Activated T-cell treated with anti-CD3 and anti-CD28 coated beads, Interleukin-2, amount 50 U/mL, for 72 hours (primary cell): ENCODE measurements at places on chromosomes 16 and 17. TPM values are rescaled to one million over a fixed set of nuclear protein-coding genes. Genes with fewer than 3 reads are reported as not detected.

RHOT2 gene
- total RNA-seq: 110 TPM

GRCh38 chr17:68544111-68544915 is 32.1 kb downstream of the PRKAR1A start:
- H3K4me1 ChIP-seq: no peaks in the 10 kb centered on the region
- no peak overlapping the region for H3K27ac ChIP-seq

DNA sequence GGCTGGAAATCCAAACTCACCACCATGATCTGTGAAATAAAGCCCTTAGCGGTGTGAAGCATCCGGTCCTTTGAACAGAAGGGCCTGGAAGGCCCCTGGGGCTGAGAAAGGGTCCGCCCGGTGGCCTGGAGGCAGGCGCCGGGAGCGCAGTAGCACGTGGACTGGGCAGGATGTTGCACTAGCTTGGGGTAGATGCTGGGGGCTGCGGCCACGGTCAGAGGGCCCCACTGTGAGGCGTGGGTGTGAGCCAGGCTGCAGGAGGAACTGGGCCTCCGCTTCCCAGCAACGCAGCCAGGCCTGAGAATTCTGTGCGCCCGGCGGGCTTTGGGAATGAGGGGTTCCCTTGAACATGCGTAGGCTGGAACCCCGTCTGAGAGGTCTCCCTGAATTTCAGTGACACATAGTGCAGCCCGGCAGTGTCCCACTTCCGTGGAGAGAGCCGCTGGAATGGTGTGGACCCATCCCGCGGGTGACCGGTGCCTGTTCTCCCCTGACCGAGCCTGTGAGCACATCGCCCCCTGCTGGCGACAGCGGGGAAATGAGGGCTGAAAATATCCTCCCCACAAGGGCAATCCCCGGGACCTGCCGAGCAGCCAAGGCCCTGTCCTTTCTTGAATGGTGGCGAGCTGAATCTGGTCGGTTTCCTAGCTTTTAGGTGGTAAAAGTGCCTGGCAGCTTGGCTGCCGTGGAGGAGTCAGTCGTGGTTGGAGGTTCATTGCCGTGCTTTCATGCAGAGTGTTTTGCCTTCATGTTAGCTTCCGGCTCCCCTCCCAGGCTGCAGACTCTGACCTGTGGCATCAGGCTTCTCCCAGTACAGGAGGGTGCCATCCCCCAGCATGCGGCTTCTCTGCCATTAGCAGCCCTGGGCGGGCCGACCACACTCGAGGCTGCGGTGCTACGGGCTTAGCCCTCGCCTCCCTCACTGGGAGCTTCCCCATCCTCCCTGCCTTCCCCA is 43.8 kb downstream of the DNAJA2 start:
- no peak overlapping the region for H3K27ac ChIP-seq
- H3K4me1 ChIP-seq: peaks cover 22% of the 10 kb centered on the region
- peaks cover 7% of the 10 kb centered on the region for H3K36me3 ChIP-seq
- peak; percentile 76 for DNase-seq
- no peak overlapping the region for H3K4me3 ChIP-seq

DNA sequence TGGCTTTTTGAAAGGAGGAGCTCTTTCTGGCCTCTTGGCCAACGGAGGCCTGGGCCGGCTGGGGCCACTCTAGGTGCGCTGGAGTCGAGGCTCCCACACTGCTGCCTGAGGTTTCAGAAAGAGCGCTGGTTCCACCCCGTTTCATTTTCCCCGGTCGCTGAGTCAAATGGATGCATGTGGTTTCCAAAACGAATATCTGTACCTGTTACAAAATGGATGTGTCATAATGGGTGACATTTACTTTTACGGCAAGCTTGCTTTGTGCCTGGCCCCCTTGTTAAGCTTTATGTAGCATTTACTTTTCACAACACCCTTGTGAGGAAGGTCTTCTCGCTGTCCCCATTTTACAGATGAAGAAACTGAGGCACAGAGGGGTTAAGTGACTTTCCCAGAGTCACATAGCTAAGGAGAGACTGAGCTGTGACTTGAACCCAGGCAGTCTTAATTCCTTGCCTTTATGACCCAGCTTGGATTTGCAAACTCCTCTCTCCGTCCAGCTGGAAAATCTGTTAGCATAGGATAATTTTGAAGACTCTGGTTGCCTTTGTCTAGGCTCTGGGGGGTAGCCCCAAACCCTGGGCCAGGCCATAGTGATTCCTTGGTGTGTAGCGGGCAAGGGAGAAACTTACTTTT is 10.6 kb downstream of the KSR1 start:
- H3K4me3 ChIP-seq: peak overlapping the region; percentile 78
- H3K4me1 ChIP-seq: peaks cover 98% of the 10 kb centered on the region
- H3K27me3 ChIP-seq: no peaks in the 10 kb centered on the region
- peak overlapping the region; percentile 90 for H3K27ac ChIP-seq
- DNase-seq: peak; percentile 86

OTOA gene
- total RNA-seq: 0.58 TPM

GRCh38 chr16:87592018-87592712 is 10.1 kb upstream of the JPH3 start:
- DNase-seq: no peak
- H3K36me3 ChIP-seq: no peaks in the 10 kb centered on the region
- no peak overlapping the region for H3K4me3 ChIP-seq
- peaks cover 39% of the 10 kb centered on the region for H3K27me3 ChIP-seq
- peaks cover 5% of the 10 kb centered on the region for H3K4me1 ChIP-seq

GRCh38 chr16:29916979-29917378 is 9.0 kb downstream of the KCTD13 start:
- no peak overlapping the region for H3K4me3 ChIP-seq
- no peak for DNase-seq
- no peaks in the 10 kb centered on the region for H3K27me3 ChIP-seq
- H3K36me3 ChIP-seq: peaks cover 17% of the 10 kb centered on the region
- H3K4me1 ChIP-seq: peaks cover 15% of the 10 kb centered on the region
- H3K27ac ChIP-seq: no peak overlapping the region

GRCh38 chr16:23539984-23540816 is 16.9 kb downstream of the EARS2 start:
- H3K27ac ChIP-seq: no peak overlapping the region
- no peak overlapping the region for H3K4me3 ChIP-seq
- peaks cover 2% of the 10 kb centered on the region for H3K36me3 ChIP-seq
- no peaks in the 10 kb centered on the region for H3K27me3 ChIP-seq
- H3K4me1 ChIP-seq: peaks cover 12% of the 10 kb centered on the region

KLHL10 gene
- not detected for total RNA-seq

DNA sequence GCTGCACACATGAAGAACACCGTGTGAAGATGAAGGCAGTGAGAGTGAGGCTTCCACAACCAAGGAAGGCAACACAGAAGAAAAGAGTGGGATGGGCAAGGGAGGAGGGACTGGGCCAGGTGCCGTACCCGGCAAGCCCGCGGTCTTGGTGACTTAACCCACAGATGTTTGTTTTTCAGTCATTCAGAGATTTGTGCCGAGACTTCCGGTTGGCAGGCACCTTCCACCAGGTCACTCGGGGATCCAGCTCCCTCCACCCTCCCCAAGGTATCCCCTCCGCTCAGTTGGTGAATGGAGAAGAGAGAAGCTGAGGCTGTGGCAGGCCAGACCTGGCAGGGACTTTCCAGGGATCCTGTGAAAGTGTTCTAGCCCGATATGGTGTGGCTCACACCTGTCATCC is 4.9 kb upstream of the KREMEN2 start:
- no peaks in the 10 kb centered on the region for H3K36me3 ChIP-seq
- H3K27me3 ChIP-seq: peaks cover 16% of the 10 kb centered on the region
- H3K4me3 ChIP-seq: no peak overlapping the region
- H3K27ac ChIP-seq: no peak overlapping the region
- peaks cover 8% of the 10 kb centered on the region for H3K4me1 ChIP-seq

GRCh38 chr16:22314661-22315626 is 17.7 kb downstream of the POLR3E start:
- H3K36me3 ChIP-seq: peaks cover 2% of the 10 kb centered on the region
- no peak overlapping the region for H3K4me3 ChIP-seq
- H3K4me1 ChIP-seq: no peaks in the 10 kb centered on the region
- DNase-seq: no peak
- H3K27ac ChIP-seq: no peak overlapping the region

DNA sequence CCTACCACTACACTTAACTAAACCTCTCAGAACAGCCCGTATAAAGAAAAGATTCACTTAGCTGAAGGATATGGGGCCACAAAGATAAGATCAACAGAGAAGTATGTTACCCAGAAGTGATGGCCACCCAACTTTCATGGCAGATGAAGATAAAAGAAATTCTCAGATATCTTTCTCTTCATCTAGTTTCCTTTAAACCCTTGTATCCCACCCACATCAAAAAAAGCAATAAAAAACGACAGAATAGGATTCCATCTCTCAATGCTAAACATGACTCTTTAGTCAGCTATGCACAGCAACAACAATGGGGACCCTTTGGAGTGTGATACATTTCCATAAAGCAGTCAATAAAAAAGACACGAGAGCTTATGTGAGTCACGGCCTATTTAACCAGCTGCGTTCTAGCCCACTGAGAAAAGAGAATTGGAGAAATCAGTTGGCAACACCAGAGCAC is 86.6 kb downstream of the SNX11 start:
- peaks cover 45% of the 10 kb centered on the region for H3K4me1 ChIP-seq
- H3K27ac ChIP-seq: peak overlapping the region; percentile 66
- H3K36me3 ChIP-seq: peaks cover 1% of the 10 kb centered on the region
- DNase-seq: no peak

LRRC75A gene
- 2.6 TPM for total RNA-seq

HNF1B gene
- 0.48 TPM for total RNA-seq

DNA sequence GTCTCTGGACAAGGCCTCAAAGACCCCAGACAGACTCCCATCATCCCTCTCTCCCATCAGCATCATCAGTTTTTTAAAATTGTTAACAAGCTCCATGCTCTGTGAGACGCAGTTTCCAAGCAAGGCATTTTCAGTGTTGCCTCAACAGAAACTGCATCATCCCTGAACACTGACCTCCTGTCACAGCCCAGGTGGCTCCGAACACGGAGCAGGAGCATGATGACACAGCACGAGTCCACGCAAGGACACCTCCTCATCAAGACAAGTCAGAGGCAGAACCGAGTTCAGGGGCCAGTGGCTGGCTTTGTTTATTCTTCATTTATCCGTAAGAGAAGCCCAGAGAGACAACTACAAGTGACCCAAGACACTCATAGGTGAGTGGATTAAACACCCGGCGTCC is 91.4 kb downstream of the ANKRD11 start:
- no peaks in the 10 kb centered on the region for H3K27me3 ChIP-seq
- no peak for DNase-seq
- peak overlapping the region; percentile 60 for H3K27ac ChIP-seq
- no peak overlapping the region for H3K4me3 ChIP-seq
- H3K36me3 ChIP-seq: peaks cover 5% of the 10 kb centered on the region

DNA sequence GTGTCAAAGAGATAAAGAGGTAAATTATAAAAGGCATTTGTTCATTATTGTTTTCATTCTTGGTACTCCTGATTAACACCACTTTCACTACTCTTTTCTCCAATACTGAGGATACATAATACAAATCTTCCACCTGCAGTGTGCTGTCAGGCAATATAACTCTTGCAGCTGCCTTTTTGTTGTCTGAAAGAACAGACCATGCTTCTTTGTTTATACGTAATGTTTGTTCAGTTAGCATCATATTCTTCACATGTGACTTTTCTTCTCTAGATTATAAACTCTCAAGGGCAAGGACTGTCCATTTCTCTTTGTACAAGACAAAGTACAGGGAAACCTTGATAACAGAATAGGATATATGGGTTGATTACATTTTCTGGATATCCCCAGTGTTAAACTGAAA is 14.2 kb upstream of the ABCC11 start:
- H3K36me3 ChIP-seq: peaks cover 47% of the 10 kb centered on the region
- H3K27me3 ChIP-seq: no peaks in the 10 kb centered on the region
- no peak overlapping the region for H3K27ac ChIP-seq
- no peak overlapping the region for H3K4me3 ChIP-seq
- DNase-seq: no peak

- peaks cover 13% of the 10 kb centered on the region for H3K4me1 ChIP-seq
- H3K4me3 ChIP-seq: no peak overlapping the region
- H3K36me3 ChIP-seq: no peaks in the 10 kb centered on the region
- H3K27me3 ChIP-seq: peaks cover 10% of the 10 kb centered on the region
- no peak overlapping the region for H3K27ac ChIP-seq
- DNase-seq: no peak
Observed at GRCh38 chr17:76598004-76598439, 12.4 kb upstream of the ST6GALNAC2 start.

DNA sequence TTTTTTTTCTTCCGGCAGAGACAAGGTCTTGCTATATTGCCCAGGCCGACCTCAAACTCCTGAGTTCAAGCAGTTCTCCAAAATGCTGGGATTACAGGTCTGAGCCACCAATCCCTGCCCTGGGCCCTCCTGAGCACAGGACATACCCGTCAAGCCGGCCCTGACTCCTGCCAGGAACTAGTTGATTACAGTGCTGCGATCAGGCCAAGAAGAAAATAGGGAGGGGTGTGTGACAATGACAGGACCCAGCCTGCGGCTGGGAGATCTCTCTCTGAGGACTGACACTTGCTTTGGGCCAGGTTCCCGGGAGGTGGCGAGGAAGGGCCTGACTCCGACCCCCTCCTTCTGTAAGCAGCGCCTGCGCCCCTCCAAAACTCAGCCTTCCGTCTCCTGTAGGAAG is 276.6 kb downstream of the MRTFB start:
- H3K4me1 ChIP-seq: no peaks in the 10 kb centered on the region
- DNase-seq: no peak
- H3K27ac ChIP-seq: no peak overlapping the region
- no peak overlapping the region for H3K4me3 ChIP-seq

CBFA2T3 gene
- total RNA-seq: 1.2 TPM

DNA sequence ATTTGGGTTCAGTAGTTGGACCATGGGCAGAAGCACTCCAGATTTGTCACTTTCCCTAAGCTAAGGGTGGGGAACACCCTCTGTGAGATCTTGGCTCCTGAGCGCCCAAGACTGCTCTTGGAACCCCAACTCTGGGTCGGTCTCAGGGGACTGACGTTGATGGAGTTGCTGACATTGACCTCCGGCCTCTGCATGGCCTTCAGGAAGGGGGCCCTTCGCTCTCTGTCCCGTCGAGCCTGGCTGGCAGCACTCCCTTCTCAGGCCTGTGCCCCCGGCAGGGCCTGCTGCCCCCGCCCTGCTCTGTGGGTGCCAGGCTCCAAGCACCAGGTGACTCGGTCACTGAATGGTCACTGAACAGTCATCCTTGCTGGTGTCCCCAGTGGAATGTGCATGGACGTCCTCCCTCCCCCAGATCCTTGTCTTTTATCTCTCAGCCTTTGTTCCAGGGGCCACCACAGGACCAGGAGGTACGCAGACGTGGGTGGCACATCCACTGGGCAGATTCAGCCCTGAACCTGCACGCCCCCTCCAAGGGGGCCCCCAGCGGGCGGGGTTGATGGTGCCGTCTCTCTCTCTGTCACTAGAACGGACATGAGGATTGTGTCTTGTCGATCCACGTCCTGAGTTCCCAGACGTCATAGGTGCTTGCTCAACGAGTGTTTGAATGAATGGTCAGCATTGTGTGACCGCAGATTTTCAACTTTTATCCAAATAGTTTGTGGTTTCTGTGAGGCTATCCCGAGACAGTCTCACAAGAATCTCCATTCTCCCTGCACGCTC is 314.5 kb downstream of the SEC14L1 start:
- peak; percentile 59 for DNase-seq
- H3K36me3 ChIP-seq: peaks cover 20% of the 10 kb centered on the region
- H3K27ac ChIP-seq: peak overlapping the region; percentile 94

- peak overlapping the region; percentile 67 for H3K4me3 ChIP-seq
- H3K27ac ChIP-seq: no peak overlapping the region
- H3K4me1 ChIP-seq: peaks cover 30% of the 10 kb centered on the region
- DNase-seq: no peak
- H3K27me3 ChIP-seq: no peaks in the 10 kb centered on the region
Observed at GRCh38 chr16:87435372-87436224, 43.5 kb downstream of the MAP1LC3B start.
